ENCODE measurements at places on chromosomes 4 and X. TPM values are rescaled to one million over a fixed set of nuclear protein-coding genes. Genes with fewer than 3 reads are reported as not detected.

The ARHGAP4 gene
- total RNA-seq: 81.3 TPM

The TMSB15A gene
- 1.2 TPM for total RNA-seq

The SMIM10 gene
- total RNA-seq: 13.5 TPM

The TMEM31 gene
- total RNA-seq: not detected

The C4orf51 gene
- total RNA-seq: not detected

The SPANXN4 gene
- total RNA-seq: not detected

The SH3D19 gene
- total RNA-seq: 110 TPM

Data from aorta (tissue), 5 donors.